ENCODE measurements at places on chromosomes 6 and 20.

- DNase-seq, result no peak
Observed at GRCh38 chr6:28336284-28337120, 554 bp upstream of the ZSCAN31 start.

DNA sequence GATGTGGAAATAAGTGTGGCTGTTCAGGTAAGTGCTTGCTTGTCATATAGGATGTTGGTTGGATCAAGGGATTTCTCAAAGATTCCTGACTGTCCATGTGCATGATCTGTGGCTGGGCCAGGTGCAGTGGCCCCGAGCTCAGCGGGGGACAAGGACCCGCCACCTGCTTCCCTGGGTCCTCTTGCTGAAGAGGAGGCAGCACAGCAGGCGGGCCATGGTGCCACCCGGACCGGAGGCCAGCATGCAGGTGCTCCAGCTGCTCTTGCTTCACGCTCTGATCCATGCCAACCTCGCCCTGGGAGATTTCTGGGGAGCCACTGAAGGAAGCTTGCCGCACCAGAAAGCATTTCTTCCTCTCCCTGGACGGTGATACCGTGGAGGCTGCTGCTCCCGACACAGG lies 173.8 kb downstream of the HIVEP2 start:
- no peak for DNase-seq

GRCh38 chr20:57628047-57628961 lies 8.1 kb upstream of the ZBP1 start:
- DNase-seq, result no peak

DNA sequence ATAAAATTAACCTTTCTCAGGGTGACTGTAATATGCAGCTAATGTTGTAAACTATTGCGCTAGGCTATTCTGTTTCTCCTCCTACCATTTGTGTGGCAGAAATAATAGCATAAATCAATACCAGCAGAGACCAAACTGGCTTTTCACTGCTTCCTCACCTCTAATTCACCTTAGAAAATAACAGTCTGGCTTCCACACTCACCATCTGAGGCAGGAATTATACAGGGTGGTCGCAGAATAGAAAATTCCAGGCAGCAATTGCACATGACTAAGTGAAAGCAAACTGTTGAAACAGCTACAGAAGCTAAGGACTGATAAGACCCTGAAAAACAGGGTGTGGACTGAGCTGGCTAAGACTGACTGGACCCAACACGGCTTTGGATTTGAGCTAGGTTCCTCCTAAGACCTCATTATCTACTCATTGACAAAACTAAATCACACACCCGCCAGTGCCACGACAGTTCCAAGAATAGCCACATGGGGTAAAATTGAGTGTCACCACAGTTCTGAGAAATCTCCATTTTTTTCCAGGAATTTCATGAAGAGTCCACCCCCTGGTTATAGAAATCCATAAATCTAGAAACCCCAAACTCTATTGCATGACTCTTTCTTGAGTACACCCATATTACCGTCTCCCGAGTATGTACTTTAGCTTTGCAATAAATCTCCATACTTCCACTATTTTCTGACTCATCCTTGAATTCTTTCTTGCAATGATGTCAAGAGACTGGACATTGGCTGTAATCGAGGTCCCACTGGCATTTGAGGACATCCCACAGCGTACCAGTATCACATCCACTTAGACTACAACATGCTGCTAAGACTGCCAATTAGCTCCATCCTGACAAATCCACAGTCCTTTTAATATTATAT lies 60.9 kb upstream of the KCNQ5 start:
- DNase-seq, result no peak

- DNase-seq, result no peak
Observed at GRCh38 chr6:52377538-52378221, 15.7 kb downstream of the PAQR8 start.

DNA sequence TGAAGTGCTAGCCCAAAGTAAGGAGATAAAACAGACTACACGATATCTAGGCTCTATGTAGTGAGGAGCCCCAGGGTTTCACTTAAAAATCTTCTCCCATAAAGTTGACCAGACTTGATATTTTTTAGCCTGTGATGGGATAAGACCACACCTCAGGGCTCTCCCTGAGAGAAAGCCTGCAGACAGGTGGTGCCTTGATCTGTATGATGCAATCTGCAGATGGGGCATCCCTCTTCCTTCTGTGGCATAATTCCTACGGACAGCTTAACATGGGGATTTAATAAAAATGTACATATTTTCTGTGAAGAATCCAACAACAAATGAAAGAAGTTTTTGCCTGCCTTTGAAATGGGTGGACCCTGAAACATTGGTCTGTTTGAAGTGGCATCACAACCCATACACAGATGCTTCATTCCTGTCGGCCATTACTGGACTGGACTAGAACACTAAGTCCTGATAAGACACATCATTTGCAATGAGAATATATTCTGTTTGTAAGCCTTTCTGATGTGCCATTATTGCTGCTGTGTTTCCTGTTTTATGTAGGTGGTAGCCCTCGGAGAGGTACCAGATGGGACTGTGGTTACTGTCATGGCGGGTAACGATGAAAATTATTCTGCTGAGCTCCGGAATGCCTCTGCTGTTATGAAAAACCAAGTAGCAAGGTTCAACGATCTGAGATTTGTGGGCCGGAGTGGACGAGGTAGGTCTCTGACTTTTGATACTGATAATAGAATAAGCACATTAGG lies 53.8 kb upstream of the SUPT3H start:
- DNase-seq, result no peak

DNA sequence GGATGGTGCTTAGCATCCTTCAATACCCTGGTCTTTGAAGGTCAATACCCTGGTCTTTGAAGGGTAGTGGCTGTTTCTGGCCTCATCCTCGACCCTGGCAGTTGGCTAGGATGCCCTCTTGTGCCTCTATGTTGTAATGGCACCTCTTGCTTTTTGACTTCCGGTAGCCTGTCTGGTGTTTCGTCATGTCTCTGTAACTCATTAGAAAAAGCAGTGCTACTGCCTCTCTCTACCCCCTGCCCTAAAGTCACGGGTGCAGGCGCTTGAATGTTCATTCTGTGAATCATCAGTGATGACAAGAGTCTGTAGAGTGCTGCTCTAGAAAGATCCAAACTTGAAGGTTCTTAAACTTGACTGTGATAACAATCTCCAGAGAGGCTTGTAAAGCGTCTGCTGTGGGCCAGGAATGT lies 28.3 kb downstream of the RSPO4 start:
- DNase-seq, result no peak

Data from NCI-H2081 (cell line).